ENCODE measurements at places on chromosomes 13 and 19.

GRCh38 chr13:101946401-101946800 lies 455.4 kb downstream of the FGF14 start:
- no peak for DNase-seq

- DNase-seq: no peak
Observed at GRCh38 chr13:51158365-51158764, 47.3 kb upstream of the C13orf42 start.

DNA sequence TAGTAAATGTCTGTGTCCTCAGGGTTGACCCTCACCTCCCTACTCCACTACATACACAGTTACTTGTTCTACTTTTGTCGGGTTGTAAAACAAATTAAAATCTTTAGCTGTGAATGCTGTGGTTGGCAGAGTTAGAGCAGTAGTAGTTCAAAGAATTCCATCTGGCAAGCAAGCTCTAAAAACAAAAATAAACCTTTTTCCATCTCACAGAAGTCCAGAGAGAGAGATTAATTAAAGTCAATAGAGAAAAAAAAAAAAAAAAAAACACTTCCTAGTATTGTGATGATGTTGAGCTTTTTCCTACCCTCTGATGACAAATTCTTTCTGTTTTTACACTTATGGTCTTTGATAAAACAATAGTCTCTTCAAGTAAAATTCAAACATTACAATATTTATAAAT lies 338.4 kb downstream of the PCDH17 start:
- no peak for DNase-seq

- no peak for DNase-seq
Observed at GRCh38 chr13:39244561-39245230, 206.4 kb downstream of the NHLRC3 start.

GRCh38 chr19:15641901-15642491 lies 1.3 kb downstream of the CYP4F3 start:
- DNase-seq: no peak

- no peak for DNase-seq
Observed at GRCh38 chr19:5093297-5093928, 124.5 kb downstream of the KDM4B start.
